WERI-Rb-1 (cell line): ENCODE measurements at places on chromosomes 7 and 10.
A peak's percentile ranks its signal among the peaks of the same experiment; 100 is the strongest.

- DNase-seq: no peak
Measured at GRCh38 chr7:156475179-156475578, 165.4 kb upstream of the RNF32 start.

DNA sequence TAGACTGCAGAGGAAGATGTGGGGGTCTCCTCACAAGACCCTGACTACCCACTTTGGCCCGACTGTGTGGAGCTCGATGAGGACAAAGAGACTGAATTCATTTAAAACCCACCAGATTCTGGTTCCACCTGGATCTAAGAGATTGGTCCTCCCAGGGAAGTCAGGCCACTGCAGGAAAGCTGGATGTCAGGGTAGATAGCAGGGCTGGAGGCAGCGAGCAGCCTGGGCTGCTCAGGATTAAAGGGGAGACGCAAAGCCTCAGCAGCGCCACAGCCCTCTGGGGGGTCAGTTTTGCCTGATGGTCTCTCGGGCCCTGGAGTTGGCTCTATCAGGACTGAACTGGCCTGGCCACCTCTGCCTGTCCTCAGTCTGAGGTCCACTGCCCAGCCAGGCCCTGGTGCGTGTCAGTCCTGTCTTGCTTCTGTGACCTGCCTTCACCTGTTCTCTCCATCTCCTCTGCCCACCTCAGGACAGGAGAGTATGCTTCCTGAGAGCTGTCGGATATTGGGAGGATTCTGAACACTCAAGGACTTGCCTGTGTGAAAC is 12.2 kb upstream of the KLRG2 start:
- peak; percentile 18 for DNase-seq

DNA sequence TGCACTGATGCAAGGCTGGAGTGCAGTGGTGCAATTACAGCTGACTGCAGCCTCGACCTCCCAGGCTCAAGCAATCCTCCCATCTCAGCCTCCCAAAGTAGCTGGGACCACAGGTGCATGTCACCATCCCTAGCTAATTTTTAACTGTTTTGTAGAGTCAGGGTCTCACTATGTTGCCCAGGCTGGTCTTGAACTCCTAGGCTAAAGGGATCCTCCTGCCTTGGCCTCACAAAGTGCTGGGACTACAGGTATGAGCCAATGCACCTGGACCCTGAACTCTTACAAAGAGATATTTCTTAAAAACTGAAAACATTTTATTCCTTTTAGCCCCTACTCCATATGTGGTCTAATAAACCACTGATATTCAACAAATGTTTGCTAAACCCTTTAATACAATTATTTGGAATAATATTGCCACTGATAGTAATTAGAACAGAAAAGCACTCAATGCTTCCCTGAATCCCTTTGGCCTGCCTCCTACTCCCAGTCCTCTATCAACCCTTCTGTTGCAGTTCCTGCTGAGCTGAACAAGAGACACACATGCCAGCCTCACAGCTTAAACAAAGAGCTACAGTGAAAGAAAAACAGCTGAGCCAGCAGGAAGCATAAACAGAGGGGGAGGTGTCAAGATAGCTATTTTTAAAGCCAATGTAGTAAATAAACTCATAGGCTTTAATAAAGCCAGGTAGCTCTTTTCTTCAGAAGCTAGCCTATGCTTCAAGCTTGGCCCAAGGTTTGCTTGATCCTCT is 7.0 kb upstream of the GNAI1 start:
- no peak for DNase-seq

GRCh38 chr10:48234787-48235186 is 39.7 kb downstream of the FRMPD2 start:
- DNase-seq: no peak

- DNase-seq: no peak
Measured at GRCh38 chr10:112409755-112410154, 35.8 kb downstream of the ACSL5 start.

- DNase-seq: no peak
Measured at GRCh38 chr10:1320739-1321320, 264.6 kb downstream of the WDR37 start.

GRCh38 chr7:33762151-33762910 is 143.0 kb upstream of the BMPER start:
- DNase-seq: no peak

DNA sequence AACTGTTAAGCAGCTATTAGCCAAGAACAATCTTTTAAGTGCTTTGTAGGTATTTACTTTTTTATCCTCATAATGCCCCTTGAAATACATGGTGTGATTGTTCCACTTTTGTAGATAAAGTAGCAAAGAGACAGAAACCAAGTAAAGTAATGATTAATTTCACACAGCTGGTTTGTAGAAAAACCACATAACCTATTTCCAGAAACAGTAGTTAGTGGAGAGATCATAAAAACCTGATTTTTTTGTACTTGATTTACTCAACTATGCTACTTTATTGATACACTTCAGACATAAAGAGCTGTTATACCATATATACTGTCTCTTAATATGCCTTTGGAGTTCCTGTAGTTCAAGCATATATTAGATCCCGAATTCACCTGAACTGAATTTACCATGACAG is 118.4 kb downstream of the SEMA3A start:
- no peak for DNase-seq

- DNase-seq: no peak
Measured at GRCh38 chr7:39451901-39452300, 114.3 kb upstream of the YAE1 start.

DNA sequence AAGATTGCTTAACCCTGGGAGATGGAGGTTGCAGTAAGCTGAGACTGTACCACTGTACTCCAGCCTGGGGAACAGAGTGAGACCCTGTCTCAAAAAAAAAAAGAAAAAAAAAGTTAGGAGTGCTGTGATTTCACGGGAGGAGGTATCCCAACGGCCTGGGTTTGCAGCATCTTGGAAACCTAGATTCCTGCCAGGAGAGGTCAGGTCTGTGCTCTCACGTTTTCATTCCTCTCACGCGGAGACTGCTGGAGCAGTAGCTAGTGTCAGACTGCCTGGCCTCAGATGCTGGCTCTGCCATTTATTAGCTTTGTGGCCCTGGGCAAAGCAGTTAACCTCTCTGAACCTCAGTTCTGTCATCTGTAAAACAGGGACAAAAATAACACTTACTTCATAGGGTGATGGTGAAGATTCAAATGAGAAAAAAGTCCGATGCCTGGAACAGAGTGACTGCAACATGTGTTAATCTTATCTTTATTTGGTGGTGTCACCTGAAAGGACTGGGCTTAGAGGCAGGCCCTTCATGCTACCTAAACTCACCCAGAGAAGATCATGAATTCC is 94.9 kb downstream of the GAD2 start:
- no peak for DNase-seq

DNA sequence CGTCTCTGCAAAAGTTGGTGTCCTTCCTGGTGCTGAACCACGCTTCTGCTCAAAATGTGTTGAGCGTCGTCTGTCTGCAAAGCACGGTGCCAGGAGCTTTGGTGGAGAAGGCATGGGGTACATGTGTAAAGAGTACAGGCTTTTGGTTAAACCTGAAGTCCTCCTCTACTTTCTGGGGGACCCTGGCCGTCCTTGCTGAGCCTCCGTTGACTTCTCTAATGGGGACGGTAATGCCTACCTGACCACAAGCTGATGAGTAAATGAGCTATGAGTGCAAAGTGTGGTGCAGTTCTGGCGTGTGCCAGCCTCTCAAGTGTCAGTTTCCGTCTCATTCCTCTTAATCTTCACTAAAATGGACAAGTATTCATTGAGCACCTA is 527 bp upstream of the HERPUD2 start:
- DNase-seq: no peak

DNA sequence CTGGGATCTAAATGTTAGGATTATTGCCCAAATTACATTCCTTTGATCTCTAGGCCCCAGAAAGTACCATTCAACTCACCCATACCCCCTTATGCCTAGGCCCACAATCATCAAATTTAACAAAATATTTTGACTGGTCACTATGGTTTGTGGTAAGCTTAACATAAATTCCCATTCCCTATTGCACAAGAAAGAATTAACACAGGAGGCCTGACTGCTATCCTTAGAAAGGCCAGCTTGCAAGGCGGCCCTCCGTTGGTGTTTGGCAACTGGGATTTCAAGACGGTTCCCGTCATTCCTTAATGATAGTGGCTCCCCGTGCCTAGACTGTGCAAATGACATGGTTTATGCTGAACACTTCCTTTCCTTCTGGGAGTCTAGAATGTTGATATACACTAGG is 29.6 kb downstream of the ARHGAP21 start:
- no peak for DNase-seq

DNA sequence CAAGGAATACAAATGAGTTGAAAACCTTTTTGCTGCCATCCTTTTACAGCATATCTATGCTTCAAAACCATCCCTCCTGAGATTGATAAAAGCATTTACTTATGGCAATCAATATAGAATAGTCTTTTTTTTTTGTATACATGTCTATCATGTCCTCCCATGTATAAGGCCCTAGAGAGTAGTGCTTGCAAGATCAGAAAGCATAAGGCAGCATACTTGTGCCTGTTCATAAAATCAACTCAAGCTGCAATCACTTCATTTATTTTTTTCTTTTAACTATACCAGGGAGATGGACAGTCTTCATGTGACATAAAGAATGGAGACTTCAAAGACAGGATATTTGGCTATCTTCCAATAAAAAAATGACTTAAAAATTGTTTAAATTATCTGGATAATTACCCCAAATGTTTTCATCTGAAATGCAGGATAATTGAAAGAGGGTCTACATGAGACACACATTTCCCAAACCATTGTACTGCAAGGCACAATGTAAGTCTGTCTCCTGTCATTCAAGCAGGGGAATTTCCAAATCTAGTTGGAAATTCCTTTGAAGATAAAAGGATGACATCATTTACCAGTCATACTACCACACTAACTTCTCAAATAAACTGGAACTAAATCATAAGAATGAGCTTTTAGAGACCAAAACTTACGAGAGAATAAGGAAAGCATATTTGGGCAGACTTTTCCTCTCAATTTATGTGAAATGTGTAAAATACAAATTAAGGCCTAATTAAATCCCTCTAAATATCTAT is 22.5 kb downstream of the LRRN3 start:
- no peak for DNase-seq

DNA sequence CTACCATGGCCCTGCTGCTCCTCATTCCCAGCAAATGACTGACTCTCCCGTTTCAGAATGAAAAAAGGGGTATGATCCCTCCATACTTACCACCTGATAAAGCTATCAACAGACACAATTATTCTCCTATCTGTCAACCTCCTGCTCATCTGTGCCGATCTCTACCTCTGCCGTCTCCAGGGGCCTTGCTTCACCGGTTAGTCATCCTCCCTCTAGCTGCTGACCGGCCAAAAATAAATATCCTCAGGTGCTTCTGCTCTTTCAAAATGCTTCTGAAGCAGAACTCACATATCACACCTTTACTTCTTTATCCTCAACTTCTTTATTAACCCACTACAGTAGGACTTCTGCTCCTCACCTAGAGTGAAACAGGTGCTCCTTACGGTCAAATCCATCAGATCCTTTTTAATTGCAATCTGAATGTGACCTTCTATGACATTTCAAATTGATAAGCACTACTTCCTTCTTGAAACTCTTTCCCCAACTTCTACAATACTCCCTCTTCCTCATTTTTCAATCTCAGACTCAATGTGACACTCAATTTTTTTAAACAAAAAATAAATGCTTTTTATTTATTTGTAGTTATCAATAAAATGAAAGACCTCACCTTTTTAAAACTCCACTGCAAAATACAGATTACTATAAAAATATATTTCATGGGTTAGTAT is 63.2 kb downstream of the LMBR1 start:
- DNase-seq: no peak

GRCh38 chr10:95350830-95351228 is 60.0 kb upstream of the PDLIM1 start:
- no peak for DNase-seq

GRCh38 chr7:30922596-30922995 is 10.9 kb downstream of the AQP1 start:
- DNase-seq: peak; percentile 45

DNA sequence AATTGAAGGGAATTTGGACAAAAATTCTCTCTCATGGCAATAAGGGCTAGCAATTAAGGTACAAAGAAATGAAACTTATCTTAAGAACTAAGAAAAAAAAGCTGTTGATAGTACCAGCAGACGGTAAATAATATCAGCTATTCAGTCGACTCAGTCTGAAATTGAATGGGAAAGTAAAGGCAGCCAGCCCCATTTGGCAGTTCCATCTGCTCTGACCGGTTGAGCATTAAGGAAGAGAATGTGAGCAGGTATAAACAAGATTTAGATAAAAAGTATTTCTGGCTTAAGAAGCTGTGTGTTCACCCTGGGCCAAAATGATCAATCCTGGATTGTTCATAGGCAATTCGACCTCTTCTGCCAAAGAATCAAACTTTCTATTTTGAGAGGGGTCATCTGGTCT is 154.6 kb upstream of the NPVF start:
- no peak for DNase-seq

GRCh38 chr10:69222157-69223027 is 2.3 kb downstream of the HKDC1 start:
- DNase-seq: peak; percentile 59

DNA sequence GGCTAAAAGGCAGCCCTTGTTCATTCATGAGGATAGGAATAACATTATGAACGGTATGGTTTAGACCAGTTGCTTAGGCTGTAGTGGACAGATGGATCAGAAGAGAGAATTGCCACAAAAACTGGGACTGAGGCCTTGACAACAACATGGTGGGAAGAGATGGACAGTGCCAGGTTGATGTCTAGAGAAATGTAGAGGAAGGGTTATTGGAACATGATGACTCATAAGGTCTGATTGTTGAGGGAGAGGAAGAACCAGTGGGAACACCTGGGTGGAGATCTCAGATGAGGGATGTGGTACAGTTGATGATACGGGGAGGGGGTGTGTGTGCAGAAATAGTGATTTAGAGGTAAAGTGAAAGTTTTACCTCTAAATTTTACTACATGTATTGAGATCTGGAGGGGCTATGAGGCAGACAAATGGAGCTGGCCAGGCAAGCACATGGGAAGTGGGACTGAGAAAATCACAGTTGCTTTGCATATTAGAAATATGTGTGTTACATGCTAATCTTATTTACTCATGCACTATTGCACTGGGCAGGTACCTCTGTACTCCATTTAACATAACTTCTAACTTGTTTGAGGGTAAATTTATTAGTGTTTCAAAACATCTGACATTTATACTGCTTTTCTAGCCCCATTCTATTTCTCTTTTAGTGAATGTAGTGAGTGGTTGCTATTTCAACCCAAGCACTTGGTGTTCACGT is 65.6 kb downstream of the PLCE1 start:
- DNase-seq: no peak

- DNase-seq: no peak
Measured at GRCh38 chr7:66907731-66908130, 13.3 kb upstream of the TMEM248 start.

GRCh38 chr7:4437916-4438315 is 244.2 kb upstream of the FOXK1 start:
- DNase-seq: no peak
